ENCODE measurements at places on chromosomes 7 and 10.

GRCh38 chr7:139777948-139778841 lies at the start of gene HIPK2:
Gene HIPK2, minus strand, starts transcription at chr7:139777998. Its CDS starts 375 bp downstream, at chr7:139777623.
- DNase-seq, result peak; percentile 92

DNA sequence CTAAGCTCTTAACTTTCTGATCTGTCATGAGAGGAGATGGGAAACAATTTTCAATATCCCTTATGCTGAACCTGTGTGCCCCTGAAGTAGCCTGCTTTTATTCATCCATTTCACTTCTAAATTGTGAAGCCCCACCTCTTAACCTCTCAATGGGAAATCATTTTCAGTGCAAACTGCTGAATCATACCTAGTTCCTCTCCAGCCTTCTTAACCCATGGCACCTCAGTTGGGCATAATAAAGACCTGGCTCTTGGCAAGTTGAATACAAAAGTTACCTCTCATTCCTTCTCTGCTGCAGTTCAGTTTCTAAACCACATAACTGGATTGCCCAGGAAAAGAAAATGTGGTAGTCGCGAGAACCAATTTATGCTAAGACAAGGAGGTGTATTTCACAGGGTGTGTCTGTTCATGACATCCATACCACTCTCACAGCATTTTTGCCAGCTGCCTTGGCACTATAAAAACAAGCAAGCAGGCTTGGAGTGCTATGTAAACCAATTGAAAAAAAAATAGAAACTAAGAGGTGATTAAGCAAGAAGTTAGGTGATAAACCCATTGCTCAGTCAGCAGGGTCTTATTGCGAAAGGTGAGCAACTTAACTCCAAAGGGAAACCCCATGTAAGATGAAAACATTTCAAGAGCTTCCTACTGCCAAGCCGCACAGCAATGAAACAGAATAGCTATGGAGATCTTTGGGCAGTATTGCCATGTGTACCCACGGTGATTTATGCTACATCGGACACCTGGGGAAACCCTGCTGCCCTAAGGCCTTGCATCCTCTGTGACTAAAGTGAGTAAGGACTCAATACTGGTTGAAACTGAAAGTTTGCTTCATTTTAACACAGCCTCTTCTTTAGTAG lies 57.0 kb upstream of the DKK1 start:
- no peak for DNase-seq

- DNase-seq, result peak; percentile 77
Observed at GRCh38 chr7:69597278-69598076, 798 bp upstream of the AUTS2 start.

GRCh38 chr10:61286686-61287085 lies 166.5 kb downstream of the TMEM26 start:
- DNase-seq, result no peak

DNA sequence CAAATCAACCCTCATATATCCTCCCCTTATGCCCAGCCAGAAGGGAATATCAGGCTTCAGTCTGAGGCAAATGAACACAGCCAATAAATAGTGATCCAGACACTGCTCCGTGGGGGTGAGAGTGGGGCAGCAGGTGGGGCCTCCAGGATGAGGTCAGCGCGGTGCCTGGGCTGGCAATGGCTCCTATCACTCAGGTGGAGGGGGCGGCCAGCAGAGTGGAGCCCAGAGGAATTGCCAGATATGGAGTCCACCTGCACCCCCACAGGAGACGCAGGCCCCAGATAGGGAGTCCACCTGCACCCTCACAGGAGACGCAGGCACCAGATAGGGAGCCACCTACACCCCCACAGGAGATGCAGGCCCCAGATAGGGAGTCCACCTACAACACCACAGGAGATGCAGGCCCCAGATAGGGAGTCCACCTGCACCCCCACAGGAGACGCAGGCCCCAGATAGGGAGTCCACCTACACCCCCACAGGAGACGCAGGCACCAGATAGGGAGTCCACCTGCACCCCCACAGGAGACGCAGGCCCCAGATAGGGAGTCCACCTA lies 78.0 kb upstream of the PPP2R2D start:
- DNase-seq, result no peak

GRCh38 chr7:122166740-122167139 lies 22.7 kb upstream of the AASS start:
- no peak for DNase-seq

- no peak for DNase-seq
Observed at GRCh38 chr7:16657656-16658279, 11.8 kb downstream of the BZW2 start.

GRCh38 chr10:33381451-33382215 lies 47.2 kb upstream of the NRP1 start:
- DNase-seq, result peak; percentile 62

DNA sequence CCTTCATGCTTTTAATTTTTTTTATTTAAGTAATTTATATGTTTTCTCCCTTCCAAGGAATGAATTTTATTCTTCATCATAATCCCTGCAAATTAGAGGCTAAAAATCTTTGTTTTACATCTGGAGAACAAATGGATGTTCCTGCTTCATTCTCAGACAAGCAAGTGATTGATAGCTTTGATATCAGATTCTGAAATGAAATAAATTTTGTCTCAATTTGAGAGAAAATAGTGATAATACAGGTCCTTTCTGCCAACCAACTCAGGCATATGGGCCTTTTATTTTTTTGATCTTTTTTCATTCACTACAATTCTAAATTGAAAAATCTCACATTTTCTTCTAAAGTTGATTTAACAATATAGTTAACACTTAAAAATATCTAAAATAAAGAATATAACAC lies 427.1 kb downstream of the EXOC4 start:
- DNase-seq, result no peak

GRCh38 chr10:60236869-60237524 lies 152.7 kb downstream of the ANK3 start:
- no peak for DNase-seq

DNA sequence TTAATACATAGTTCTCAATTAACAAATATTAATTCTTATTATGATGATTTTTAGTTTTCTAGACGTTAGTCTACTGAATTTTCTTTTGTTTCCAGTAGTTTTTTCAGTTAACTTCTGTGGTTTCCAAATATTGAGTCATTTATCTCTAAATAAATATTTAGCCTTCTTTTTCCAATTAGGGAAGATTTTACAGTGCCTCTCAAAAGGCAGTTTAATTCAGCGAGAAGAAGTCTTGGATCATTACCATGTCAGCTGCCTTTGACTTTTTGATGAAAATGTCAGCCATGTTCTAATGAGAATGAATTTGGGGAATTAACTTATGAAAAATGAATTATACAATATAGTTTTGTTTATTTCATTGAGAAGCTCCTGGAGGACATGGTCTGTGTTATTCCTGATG lies 90.0 kb downstream of the CDK14 start:
- no peak for DNase-seq

DNA sequence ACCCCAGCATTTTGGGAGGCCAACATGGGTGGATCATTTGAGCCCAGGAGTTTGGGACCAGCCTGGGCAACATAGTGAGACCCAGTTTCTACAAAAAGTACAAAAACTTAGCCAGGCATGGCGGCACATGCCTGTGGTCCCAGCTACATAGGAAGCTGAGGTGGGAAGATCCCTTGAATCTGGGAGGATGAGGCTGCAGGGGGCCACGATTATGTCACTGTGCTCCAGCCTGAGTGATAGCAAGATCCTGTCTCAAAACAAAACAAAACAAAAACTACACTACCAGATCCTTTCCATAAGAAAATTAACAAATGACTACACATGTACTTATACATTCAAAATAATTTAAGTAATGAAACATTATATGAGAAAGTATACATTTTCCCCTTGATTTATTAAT lies 116.4 kb upstream of the KLF6 start:
- no peak for DNase-seq

- DNase-seq, result no peak
Observed at GRCh38 chr7:129465080-129465479, 30.8 kb downstream of the STRIP2 start.

DNA sequence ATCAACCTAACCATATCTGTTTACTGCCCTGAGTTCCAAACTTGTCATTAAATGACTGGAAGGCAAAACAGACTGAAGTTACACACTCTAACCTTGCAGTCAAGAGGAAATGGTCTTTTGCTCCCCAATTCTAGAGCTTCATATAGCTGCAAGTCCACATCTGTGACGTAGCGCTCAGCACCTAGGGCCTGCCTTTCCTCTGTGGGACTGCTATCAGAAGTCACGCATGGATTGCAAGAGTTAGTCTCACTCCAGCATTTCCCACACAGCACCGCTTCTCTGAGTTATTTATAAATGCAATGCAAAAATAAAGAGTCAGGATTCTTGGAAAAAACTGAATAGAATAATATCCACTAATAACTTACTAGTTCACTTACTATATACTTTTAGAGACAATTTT lies 96.9 kb downstream of the ELMO1 start:
- DNase-seq, result no peak

DNA sequence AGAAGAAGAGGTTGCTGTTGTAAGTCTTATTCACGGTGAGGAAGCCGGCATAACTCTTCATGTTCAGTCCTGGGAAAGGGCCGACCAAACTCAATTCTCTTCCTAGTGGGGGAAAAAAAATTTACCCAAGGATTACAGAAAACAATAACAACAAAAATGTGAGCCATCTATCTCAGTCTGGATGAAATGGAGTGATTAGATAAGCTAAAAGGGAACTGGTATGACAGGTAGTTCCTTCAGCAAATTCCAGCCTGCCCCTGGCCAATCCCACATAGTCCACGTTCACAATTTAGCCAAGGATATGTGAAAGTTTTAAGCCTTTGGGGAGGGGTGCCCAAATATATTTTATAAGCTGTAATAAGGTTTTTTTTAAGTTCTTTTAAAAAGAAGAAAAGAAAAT lies 33.6 kb downstream of the CPVL start:
- no peak for DNase-seq

DNA sequence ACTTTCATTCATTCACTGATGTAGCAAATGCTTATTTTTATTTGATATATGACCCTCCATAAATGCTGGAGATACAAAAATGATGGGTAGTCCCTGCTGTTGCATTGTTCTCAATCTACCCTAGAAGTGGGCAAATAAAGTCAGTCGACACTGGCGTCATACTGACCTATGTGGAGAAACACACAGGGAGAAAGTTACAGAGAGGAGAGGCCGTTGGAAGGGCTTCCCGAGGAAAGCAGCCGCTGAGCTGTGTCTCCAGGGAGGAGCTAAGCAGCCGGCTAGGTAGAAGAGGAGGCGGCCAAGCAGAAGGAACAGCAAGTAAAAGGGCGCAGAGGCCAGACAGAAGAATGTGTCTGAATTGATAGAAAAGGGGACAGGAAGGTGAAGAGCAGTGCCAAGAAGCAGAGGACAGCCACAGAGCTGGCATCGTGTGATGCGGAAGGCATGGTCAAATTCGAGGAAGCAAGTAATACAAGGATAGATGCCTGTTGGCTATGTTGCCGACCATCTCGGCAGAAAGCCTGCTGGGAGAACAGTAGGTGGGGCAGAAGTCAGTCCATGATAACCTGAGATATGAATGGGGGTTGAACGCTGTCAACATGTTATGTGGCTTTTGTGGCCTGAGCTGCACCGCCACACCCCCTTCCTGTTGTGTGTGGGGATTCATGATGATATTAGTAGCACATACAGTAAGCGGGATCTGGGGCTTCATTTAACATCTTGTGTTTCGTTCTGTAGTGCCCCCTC lies 25.9 kb downstream of the ST8SIA6 start:
- no peak for DNase-seq

GRCh38 chr7:112009081-112009480 lies 197.1 kb downstream of the DOCK4 start:
- DNase-seq, result no peak

DNA sequence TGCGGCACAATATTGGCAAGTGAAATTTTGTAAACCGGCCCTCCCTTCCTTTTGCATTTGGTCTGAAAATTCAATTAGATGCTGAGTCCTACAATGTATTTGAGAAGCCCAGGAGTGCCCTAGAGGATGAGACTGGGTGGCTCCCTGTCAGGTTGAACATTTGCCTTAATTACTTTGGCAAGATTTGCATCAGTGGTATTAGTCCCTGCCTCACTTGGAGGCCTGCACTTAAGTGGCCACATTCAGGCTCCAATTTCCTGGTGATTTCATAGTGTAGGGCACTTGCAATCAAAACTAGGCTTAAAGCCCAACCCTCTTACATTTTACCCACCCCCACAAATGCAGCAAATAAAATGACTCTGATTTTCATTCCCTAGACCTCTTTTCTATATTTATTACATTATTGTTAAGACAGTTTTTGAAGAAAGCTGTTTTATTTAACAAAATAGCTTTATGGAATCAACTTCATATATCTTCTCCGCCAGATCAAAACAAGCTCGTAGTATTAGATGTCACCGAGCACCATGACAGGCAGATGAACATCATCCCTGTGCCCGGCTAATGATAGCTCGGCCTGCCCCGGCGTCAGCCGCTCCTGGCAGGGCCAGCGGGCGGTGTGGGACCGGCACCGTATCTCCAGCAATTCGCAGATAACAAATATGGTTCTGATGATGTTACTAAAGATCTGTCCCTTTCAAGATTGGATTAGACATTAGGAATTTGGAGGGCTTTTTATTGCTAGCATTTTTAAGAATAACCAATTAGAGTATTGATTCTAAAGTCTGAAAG lies 73.6 kb downstream of the EGFR start:
- DNase-seq, result peak; percentile 19

- no peak for DNase-seq
Observed at GRCh38 chr7:48140001-48140681, 31.1 kb upstream of the ABCA13 start.

DNA sequence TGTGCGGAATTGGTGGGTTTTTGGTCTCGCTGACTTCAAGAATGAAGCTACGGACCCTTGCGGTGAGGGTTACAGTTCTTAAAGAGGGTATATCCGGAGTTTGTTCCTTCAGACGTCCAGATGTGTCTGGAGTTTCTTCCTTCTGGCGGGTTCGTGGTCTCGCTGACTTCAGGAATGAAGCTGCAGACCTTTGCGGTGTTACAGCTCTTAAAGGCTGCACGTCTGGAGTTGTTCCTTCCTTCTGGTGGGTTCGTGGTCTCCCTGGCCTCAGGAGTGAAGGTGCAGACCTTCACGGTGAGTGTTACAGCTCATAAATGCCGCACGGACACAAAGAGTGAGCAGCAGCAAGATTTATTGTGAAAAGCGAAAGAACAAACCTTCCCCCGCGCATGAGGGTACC lies 670.7 kb downstream of the CNTNAP2 start:
- DNase-seq, result no peak

- DNase-seq, result no peak
Observed at GRCh38 chr10:101085846-101086245, 24.1 kb downstream of the KAZALD1 start.

DNA sequence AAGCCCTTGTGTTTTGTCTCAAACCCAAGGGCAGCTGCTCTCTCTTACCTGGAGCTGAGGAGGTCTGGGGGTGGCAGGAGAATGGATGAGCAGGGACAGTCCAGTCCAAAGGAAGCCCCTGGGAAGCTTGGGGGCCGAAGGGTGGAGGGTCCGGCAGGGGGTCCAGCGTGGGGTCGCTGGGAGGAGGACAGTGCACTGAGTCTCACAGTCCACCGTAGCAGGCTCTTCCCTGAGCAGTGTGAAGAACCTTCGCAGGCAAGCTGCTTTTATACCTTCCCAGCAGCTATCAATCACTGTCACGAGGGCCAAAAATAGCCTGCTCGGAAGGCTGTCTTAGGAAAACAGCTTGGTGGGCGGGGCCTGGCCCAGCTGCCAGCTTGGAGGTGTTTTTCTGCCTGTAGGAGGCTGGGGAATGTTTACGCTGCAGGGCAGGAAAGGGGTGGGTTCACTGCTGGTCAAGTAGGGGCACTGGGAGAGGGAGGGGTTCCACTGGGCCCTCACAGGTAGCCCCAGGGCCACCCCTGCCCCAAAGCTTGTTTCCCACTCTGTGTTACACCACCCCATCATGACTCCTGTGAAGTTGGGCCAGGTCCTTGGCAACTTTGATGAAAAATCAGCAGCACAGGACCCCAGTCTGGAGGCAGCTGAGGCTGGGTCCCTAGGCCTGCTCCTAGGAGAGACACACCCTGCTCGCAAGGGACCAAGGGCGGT lies at the start of gene DEPP1:
DEPP1 (minus strand) TSS at position 240 of the 711 bp plus-strand sequence. CDS start 779 bp downstream, outside the sequence.
- peak; percentile 89 for DNase-seq

Measured in right hindlimb (tissue), 1 donor.